Nephron progenitor cell (in vitro differentiated cells): ENCODE measurements at places on chromosomes 13 and 19.

- DNase-seq, result peak; percentile 20
Measured at GRCh38 chr13:28058866-28059613, 41.3 kb downstream of the FLT3 start.

DNA sequence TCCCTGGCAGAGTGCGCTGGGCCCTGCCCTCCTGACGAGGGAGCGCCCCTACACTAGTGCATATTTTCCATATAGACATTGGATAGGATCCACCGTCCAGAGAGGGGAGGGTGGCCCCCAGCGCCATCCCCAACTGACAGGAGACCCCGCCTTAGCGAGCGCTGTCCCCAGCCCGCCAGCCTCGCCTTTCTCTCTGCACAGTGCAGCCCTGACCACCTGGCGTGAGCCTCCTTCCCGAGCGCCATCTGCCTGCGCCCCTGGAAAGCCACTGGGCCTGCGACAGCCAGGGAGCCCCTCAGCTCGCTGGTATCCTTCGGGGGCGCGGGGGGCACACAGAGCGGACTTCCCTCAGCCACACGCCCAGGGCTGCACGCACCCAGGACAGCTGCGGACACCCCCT is 42.1 kb upstream of the ATP12A start:
- no peak for DNase-seq

- DNase-seq, result no peak
Measured at GRCh38 chr19:51100601-51101000, 7.6 kb downstream of the CTU1 start.

GRCh38 chr13:27203854-27204253 is 32.2 kb upstream of the USP12 start:
- no peak for DNase-seq

DNA sequence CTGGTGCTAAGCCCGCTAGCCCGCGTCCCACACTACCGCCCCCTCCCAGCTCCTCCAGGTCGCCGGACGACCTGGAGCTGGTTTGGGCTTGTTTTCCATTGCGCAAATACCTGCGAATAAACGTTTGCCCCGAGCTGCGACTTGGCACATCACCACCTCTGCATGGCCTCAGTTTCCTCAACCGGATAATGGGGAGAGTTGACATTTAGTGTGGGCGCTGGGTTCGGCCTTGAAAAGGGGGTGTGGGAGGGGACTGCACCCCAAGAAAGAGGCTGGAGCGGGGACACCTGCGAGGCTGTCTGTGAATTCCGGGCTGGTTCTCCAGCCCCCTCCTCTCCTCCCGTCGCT is 11.0 kb upstream of the JUND start:
- no peak for DNase-seq

- DNase-seq, result no peak
Measured at GRCh38 chr19:30360376-30361106, 11.6 kb upstream of the ZNF536 start.

GRCh38 chr19:53311044-53311443 is 22.5 kb upstream of the ZNF845 start:
- DNase-seq, result no peak

DNA sequence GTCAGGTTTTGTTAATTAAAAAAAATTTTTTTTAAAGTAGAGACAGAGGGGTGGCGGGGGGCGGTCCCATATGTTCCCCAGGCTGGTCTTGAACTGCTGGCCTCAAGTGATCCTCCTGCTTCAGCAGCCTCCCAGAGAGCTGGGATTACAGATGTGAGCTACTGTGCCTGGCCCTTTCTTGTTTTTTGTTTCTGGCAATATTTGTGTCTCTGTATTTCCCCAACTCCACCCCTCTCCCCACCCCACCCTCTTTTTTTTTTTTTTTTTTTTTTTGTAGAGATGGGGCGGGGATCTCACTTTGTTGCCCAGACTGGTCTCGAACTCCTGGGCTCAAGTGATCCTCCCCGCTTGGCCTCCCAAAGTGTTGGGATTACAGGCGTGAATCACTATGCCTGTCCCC is 600 bp upstream of the CAPN12 start:
- DNase-seq, result no peak

GRCh38 chr19:10979951-10980381 is 19.1 kb downstream of the SMARCA4 start:
- DNase-seq, result no peak
